Hepatocyte (in vitro differentiated cells): ENCODE measurements at places on chromosomes 12 and 14. TPM values are rescaled to one million over a fixed set of nuclear protein-coding genes. Genes with fewer than 3 reads are reported as not detected.
A peak's percentile ranks its signal among the peaks of the same experiment; 100 is the strongest.

DNA sequence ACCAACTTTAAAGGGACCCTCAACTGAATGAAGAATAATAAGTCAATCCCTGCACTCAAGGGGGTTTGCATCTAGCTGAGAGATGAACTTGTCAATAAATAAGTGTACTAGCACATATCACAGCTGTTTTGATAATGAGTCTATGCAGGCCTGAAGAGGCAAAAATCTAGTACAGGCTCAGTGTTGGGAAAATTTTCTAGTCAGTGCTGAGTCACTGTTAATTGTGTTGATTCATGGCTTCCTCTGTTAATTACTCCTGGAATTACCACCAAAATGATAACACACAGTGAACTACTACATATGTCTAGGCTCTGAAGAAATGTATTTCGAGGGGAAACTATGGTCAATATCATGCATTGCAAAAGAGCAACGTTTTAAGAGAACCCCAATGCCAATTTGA is 18.9 kb downstream of the SNRPF start:
- H3K27me3 ChIP-seq: no peaks in the 10 kb centered on the region
- H3K4me1 ChIP-seq: peaks cover 9% of the 10 kb centered on the region
- H3K4me3 ChIP-seq: no peak overlapping the region

- DNase-seq: no peak
- H3K36me3 ChIP-seq: no peaks in the 10 kb centered on the region
- H3K27ac ChIP-seq: no peak overlapping the region
Observed at GRCh38 chr12:125069616-125070015, 4.4 kb downstream of the AACS start.

DNA sequence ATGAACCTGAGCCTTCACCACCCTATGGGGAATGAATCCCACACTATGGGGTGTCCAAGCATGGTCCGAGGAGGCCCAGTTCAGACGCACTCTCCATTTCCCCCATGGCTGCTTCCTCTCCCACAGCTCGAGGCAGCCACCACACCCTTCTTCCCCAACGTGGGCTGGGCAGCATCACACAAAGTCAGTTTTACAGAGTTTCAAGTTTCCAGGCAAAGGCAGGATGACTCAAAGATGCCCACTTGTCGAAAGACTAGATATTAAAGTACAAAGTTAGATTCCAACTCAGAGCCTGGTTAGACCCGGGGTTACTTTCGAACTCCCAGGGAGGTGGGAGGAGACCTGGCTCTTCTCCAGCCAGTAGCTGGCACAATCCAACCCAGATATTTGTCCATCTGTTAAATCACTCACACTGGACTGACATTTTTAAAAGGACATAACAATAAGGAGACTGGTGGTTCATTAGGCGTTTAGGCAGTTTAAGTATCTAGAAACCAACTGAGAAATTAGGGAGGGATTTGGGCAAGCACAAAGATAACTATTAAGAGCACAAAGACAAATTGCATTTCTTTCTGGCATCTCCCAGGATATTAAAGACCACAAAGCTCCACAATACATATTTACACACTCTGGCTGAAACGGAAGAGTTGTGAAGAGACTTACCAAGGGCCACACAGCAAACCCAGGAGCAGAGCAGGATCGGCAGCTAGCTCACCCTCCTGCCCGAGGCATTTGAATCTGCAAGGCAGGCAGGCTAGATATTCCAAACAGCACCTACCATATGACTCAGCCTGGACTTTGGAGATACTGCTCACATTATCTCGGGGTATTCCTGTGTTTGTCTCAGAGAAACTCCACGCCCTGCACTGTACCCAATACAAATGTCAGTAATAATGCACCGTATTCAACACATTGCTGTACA is 34.8 kb downstream of the TMCC3 start:
- H3K36me3 ChIP-seq: no peaks in the 10 kb centered on the region
- peaks cover 36% of the 10 kb centered on the region for H3K4me1 ChIP-seq
- peak; percentile 78 for DNase-seq

GRCh38 chr12:69467366-69467765 is 2.8 kb upstream of the FRS2 start:
- no peaks in the 10 kb centered on the region for H3K36me3 ChIP-seq
- no peak overlapping the region for H3K4me3 ChIP-seq
- peaks cover 4% of the 10 kb centered on the region for H3K4me1 ChIP-seq

The ZDHHC22 gene
- not detected in 2 replicates for polyA plus RNA-seq

The GUCY2C gene
- polyA plus RNA-seq: 12.9 and 26.5 TPM in 2 replicates

DNA sequence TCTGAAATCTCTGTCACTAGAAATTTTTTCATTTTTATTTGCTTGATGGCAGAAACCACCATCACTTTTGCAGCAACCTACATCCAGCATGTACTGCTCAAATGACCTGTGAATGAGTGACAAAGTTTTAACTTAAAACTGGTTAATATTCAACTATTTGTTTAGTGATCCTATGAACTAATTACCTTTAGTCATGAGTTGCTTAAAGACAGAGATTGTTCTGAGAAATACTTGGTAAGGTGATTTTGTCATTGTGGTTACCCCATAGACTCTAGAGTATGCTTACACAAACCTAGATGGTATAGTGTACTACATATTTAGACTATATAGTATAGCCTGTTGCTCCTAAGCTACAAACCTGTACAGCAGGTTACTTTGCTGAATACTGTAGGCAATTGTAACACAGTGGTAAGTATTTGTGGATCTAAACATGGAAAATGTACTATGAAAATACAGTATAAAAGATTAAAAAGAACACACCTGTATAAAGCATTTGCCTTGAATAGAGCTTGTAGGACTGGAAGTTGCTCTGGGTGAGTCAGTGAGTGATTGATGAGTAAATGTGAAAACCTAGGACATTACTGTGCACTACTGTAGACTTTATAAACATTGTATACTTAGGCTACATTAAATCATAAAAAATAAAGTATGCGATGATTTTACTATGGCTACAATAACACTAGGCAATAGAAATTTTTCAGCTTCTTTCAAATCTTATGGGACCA is 256.6 kb upstream of the PPFIA2 start:
- no peaks in the 10 kb centered on the region for H3K36me3 ChIP-seq
- H3K4me1 ChIP-seq: peaks cover 4% of the 10 kb centered on the region
- no peak overlapping the region for H3K4me3 ChIP-seq
- peak; percentile 5 for DNase-seq
- H3K27ac ChIP-seq: peak overlapping the region; percentile 81

GRCh38 chr12:130622803-130623202 is 93.3 kb downstream of the RIMBP2 start:
- H3K27ac ChIP-seq: no peak overlapping the region
- no peak overlapping the region for H3K4me3 ChIP-seq
- H3K36me3 ChIP-seq: no peaks in the 10 kb centered on the region
- H3K4me1 ChIP-seq: no peaks in the 10 kb centered on the region
- no peaks in the 10 kb centered on the region for H3K27me3 ChIP-seq
- no peak for DNase-seq

DNA sequence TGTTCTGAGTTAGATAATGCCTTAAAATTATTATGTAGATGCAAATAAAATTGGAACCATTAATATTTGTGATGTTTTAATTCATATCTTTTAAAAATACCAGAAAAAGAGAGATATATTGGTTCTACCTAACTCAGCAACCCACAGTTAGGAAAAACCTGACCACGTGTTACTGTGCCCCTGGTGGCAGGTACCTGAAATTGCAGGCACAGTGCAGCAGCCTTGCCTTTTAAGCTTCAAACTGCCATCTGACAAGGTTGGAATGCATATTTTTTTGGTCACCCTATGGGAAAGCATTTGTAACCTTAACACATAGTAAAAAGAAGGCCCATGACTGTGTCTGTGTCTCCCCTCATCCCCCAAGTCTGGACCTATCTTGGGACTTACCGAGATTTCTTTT is 109.4 kb upstream of the NOS1 start:
- H3K36me3 ChIP-seq: no peaks in the 10 kb centered on the region
- H3K27ac ChIP-seq: no peak overlapping the region
- no peak for DNase-seq

DNA sequence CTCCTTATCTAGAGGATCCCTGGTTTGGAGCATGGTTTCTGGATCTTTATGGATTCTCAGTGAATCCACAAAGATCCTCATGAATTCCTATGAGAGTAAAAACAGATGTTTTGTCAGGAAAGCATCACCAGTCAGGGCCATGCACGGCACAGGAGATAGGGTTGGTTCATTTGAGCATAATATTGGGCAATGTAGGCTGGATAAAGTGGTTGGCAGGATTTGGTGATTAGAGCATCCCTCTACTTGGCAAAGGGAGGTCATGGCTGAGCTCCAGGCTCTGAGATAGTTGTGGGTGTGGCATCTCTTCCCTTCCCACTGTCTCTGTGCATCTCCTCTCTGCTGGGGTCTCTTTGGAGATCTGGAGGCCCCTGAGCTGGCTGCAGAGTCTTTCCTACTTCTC is 149.8 kb downstream of the DACT1 start:
- no peaks in the 10 kb centered on the region for H3K36me3 ChIP-seq
- no peaks in the 10 kb centered on the region for H3K27me3 ChIP-seq
- peaks cover 12% of the 10 kb centered on the region for H3K4me1 ChIP-seq
- DNase-seq: no peak

- H3K27ac ChIP-seq: no peak overlapping the region
- no peak overlapping the region for H3K4me3 ChIP-seq
- H3K4me1 ChIP-seq: no peaks in the 10 kb centered on the region
- no peaks in the 10 kb centered on the region for H3K27me3 ChIP-seq
Observed at GRCh38 chr12:54479421-54479820, 6.0 kb upstream of the GTSF1 start.

The SMIM41 gene
- 0.15 TPM in 1 of 2 replicates, not detected in the other for polyA plus RNA-seq

The RD3L gene
- polyA plus RNA-seq: not detected in 2 replicates

The CFAP251 gene
- polyA plus RNA-seq: 3.0 and 8.5 TPM in 2 replicates

The SLC38A4 gene
- 8.5 and 16.5 TPM in 2 replicates for polyA plus RNA-seq

GRCh38 chr12:3704512-3705353 is 48.2 kb downstream of the CRACR2A start:
- DNase-seq: no peak
- peaks cover 8% of the 10 kb centered on the region for H3K27me3 ChIP-seq
- no peaks in the 10 kb centered on the region for H3K4me1 ChIP-seq
- H3K36me3 ChIP-seq: no peaks in the 10 kb centered on the region
- H3K4me3 ChIP-seq: no peak overlapping the region

The CDH24 gene
- polyA plus RNA-seq: 18.0 and 19.8 TPM in 2 replicates

GRCh38 chr14:51401756-51402155 is 161.7 kb downstream of the TMX1 start:
- H3K36me3 ChIP-seq: no peaks in the 10 kb centered on the region
- H3K4me1 ChIP-seq: no peaks in the 10 kb centered on the region
- no peaks in the 10 kb centered on the region for H3K27me3 ChIP-seq
- no peak overlapping the region for H3K27ac ChIP-seq
- no peak for DNase-seq

The CPSF6 gene
- 44.5 and 48.3 TPM in 2 replicates for polyA plus RNA-seq

GRCh38 chr12:66320996-66321395 is 18.7 kb downstream of the HELB start:
- DNase-seq: no peak
- H3K27ac ChIP-seq: no peak overlapping the region
- H3K36me3 ChIP-seq: no peaks in the 10 kb centered on the region
- no peaks in the 10 kb centered on the region for H3K4me1 ChIP-seq
- H3K4me3 ChIP-seq: no peak overlapping the region
- no peaks in the 10 kb centered on the region for H3K27me3 ChIP-seq

The ATL1 gene
- 4.3 and 4.7 TPM in 2 replicates for polyA plus RNA-seq

- no peak for DNase-seq
- no peak overlapping the region for H3K27ac ChIP-seq
- H3K4me1 ChIP-seq: peaks cover 10% of the 10 kb centered on the region
- H3K27me3 ChIP-seq: peaks cover 27% of the 10 kb centered on the region
- peak overlapping the region; percentile 99 for H3K4me3 ChIP-seq
- no peaks in the 10 kb centered on the region for H3K36me3 ChIP-seq
Observed at GRCh38 chr14:76762411-76763095, 1.3 kb downstream of the VASH1 start.

DNA sequence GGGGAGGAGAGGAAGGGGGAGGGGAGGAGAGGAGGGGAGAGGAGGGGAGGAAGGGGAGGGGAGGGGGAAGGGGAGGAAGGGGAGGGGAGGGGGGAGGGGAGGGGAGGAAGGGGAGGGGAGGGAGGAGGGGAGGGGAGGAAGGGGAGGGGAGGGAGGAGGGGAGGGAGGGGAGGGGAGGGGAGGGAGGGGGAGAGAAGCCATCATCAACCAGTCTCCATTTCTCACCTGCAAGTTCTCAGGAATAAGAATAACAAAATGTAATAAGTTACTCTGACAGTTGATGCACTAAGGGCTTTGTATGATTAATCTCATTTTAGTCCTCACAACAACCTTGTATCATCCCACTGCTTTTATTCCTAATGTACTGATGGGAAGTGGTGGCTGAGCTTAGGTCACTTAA is 59.1 kb upstream of the TMEM263 start:
- H3K27me3 ChIP-seq: no peaks in the 10 kb centered on the region
- H3K4me3 ChIP-seq: no peak overlapping the region
- H3K36me3 ChIP-seq: no peaks in the 10 kb centered on the region
- no peak for DNase-seq

The NPFF gene
- 0.77 TPM in 1 of 2 replicates, not detected in the other for polyA plus RNA-seq

DNA sequence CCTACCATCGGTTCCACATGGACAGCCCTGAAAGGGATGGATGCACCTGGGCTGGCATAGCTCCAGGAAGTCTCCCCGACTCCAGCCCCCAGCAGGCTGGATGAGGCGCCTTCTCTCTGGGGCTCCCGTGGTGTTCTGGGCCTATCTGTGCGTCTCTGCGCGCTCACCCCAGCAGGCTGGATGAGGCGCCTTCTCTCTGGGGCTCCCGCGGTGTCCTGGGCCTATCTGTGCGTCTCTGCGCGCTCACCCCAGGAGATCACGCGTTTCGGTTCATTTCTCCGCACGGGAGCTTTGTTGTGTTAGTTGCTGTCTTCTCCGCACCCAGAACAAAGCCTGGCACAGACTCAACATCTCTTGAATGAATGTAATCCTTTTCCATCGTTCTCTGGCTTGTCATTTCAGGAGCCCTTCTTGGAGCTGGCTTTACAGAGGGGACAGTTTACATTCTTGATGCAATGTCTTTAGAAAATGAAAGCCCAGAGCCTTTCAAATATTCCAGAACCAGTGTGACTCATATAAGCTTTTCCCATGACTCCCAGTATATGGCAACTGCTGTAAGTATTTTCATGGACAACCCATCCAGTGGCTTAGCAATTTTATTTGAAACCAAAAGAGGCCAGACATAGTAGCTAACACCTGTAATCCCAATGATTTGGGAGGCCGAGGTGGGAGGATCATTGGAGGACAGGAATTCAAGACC is 40.3 kb downstream of the CFAP251 start:
- no peaks in the 10 kb centered on the region for H3K27me3 ChIP-seq
- no peak for DNase-seq
- no peak overlapping the region for H3K27ac ChIP-seq
- no peak overlapping the region for H3K4me3 ChIP-seq
- no peaks in the 10 kb centered on the region for H3K36me3 ChIP-seq

GRCh38 chr14:50230701-50231474 is 490 bp downstream of the SOS2 start:
- peak overlapping the region; percentile 94 for H3K27ac ChIP-seq
- peak overlapping the region; percentile 69 for H3K4me3 ChIP-seq
- no peaks in the 10 kb centered on the region for H3K27me3 ChIP-seq
- peak; percentile 69 for DNase-seq
- no peaks in the 10 kb centered on the region for H3K36me3 ChIP-seq

- H3K4me3 ChIP-seq: no peak overlapping the region
- no peaks in the 10 kb centered on the region for H3K36me3 ChIP-seq
- no peaks in the 10 kb centered on the region for H3K4me1 ChIP-seq
- H3K27ac ChIP-seq: no peak overlapping the region
- H3K27me3 ChIP-seq: no peaks in the 10 kb centered on the region
Observed at GRCh38 chr12:126784328-126784921, 1482.5 kb upstream of the TMEM132C start.
